ENCODE measurements at places on chromosomes 3 and 15.

GRCh38 chr3:48630833-48631232 lies 4.4 kb downstream of the SLC26A6 start:
- DNase-seq: no peak

- no peak for DNase-seq
Observed at GRCh38 chr15:59406446-59406845, 31.5 kb upstream of the FAM81A start.

DNA sequence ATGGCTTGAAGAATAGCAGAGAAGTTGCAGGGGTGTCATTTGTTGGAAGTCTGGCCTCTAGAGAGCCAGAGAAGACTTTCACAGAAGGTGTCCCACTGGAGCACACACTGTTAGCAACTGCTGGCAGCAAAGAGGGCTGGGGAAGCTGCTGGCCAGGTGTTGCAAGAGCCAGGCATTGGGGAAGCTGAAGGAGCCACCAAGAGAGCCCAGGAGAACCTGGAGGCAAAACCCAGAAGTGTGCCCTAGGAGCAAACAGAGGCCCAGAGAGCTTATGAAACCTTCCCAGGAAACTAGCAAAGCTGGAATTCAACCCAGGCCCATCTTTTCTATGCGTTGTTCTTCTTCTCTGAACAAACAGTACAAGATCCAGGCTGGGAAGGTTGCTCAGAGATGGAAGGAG lies 132.7 kb upstream of the TRIM42 start:
- DNase-seq: no peak

- DNase-seq: no peak
Observed at GRCh38 chr15:57662091-57662744, 44.3 kb upstream of the POLR2M start.

GRCh38 chr15:55917881-55918296 lies 75.5 kb downstream of the NEDD4 start:
- no peak for DNase-seq

DNA sequence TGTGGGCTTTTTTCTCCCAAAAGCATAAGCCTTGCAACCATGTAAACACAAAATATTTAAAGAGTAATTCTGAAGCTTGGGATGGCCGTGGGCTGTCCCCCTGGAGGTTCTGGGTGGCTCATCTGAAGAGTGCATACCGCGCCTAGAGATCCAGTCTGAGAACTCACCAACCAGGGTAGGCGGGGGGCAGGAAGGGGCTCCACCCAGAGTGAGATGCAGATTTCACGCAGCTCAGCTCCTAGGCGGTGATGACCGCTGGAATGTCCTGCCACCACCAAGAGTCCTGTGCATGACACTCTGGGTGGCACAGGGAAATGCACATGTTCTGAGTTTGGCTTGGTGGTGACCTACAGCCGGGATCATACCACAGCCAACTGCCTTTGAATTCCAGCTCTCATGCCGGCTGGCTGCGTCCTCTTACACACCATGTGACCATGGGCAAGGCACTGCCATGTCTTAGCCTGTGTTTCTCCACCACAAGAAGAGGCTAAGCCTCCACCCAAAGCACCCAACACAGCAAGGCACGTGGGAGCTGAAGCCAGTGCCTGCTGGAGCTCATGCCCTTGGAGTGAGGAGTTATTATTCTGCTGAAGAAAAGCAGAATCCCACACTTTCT lies 125.1 kb upstream of the IQSEC1 start:
- no peak for DNase-seq

GRCh38 chr3:136909187-136909586 lies 47.2 kb downstream of the NCK1 start:
- DNase-seq: no peak

- DNase-seq: no peak
Observed at GRCh38 chr3:36542186-36542585, 161.9 kb downstream of the STAC start.

DNA sequence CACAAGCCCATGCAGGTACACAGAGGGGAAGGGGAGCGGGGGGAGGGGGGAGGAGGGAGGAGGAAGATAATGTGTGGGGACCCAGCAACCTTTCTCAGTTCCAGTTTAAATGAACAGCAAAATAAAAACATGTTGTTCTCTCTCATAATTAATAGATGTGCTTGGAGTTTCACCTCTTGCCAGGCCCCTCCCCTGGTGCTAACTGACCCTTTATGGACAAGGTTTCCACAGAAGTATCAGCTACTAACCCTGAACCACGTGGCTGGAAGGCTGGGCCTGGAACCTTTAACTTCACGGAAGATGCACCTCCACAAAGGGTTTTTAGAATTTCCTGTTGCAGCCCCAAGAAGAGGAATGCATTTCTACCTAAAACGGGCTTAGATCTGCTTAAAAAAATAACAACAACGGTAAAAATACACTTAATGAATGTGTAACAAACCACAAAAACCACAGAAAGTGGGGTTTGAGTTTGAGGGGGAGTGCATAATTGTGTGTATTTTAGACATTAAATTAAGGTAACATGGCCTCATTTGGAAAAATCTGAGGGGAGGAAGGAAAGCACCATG lies 14.8 kb upstream of the SMAD3 start:
- DNase-seq: no peak

DNA sequence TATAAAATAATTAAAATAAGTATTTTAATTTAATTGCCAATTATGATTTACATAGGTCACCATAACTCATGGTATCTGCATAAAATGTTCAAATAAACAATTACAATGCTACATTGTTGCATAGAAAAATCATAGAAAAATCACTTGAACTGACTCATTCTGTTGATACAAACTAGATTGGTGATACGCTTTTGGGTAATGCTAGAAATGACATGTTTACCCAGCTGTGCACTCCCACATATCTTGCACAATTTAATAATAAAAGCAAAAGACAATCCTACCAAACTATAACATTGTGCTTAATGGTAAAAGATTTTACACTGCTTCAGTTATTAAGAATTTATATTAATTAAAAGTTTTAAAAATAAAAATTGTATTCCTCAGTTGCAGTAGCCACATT lies 45.8 kb upstream of the FBXL22 start:
- no peak for DNase-seq

DNA sequence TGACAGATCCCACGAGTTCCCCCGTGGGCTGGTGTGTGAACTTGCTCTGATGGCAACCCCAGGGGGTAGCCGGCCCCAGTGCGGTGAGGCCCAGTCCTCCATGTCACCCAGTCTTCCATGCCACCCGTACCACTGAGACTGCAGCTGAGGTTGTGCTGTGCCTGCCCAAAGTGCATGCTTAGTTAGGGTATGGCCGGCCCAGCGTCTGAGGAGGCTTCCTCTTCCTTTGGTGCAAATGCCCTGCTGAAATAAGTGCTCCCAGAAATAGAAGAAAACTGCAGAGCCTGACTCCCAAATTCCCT lies 31.5 kb downstream of the MGLL start:
- DNase-seq: no peak

DNA sequence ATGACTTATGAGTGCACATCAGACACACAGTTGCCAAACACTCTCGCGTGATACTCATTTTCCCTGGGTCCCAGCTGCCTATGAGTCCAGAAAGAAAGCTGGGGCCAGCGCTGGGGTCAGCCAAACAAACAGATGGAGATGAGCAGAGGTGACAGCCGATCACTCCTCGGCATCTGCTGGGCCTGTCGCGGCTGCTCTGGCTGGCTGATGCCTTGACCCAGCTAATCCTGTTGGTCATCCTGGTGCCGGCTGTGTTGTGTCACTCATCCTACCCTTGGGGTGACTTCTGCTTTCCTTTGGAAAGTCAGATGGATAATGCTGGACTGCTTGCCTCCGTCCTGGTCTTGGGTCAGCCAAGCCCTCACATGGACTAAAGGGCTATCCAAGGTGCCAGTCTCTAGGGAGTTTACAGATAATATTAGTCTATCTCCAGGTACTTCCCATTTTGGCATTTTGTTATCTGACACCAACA lies 105.3 kb upstream of the PDZRN3 start:
- DNase-seq: no peak

DNA sequence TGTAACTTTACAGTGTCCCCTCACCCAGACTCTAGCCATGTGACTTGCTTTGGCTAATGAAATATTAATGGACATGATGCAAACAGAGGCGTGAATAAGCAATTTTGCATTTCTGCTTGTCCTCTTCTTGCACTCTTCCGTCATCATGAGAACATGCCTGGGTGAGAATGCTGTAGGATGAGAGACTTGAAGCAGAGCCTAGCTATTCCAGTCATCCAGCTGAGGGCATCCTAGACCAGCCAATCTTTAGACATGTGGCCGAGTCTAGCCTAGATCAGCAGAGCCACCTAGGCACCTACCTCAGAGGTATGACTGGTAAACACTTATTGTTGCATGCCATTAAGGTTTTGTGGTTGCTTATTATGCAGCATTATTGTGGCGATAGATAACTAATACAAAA lies 450.5 kb upstream of the AZI2 start:
- no peak for DNase-seq

DNA sequence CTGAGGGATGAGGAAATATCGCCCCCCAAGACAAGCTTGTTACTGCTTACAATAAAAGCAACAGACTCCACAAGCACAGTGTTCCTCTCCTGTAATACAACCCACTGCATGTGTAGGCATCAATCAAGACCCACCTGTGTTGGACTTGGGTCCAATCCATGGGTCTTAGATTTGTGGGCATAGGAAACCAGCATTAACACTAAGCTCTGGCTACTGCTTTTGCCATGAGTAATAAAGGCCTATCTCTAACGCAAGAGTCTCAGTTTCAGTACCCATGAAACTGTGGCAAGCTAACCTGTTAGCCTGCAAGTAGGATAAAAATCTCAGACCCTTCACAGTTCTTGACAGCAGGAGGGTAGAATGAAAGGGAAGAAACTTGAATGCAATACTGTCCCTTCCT lies 5.2 kb upstream of the EIF1B start:
- DNase-seq: no peak

- DNase-seq: no peak
Observed at GRCh38 chr3:41163006-41163405, 36.3 kb upstream of the CTNNB1 start.

DNA sequence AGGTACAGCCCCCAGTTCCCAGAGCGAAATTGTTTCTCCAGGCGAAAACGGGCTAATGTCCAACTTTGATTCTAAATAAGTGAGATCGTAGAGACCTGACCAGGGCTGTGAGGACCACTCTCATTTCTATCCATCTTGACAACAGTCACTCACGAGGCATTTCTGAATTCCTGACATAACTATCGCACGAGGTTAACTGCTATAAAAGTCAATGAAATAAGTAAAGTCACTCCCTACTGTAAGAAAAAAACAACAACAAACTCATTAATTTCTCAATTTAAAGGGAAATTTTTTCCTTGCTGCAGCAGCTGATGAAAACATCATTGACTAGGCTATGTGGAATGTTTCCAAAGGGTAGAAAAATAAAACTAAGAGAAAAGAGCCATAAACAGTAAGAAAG lies 69.1 kb downstream of the GREM1 start:
- DNase-seq: no peak

GRCh38 chr3:149442851-149443544 lies 31.5 kb upstream of the TM4SF4 start:
- no peak for DNase-seq

GRCh38 chr3:187807086-187807862 lies 62.0 kb upstream of the BCL6 start:
- no peak for DNase-seq

GRCh38 chr15:92707880-92708551 lies 52.4 kb upstream of the FAM174B start:
- no peak for DNase-seq

DNA sequence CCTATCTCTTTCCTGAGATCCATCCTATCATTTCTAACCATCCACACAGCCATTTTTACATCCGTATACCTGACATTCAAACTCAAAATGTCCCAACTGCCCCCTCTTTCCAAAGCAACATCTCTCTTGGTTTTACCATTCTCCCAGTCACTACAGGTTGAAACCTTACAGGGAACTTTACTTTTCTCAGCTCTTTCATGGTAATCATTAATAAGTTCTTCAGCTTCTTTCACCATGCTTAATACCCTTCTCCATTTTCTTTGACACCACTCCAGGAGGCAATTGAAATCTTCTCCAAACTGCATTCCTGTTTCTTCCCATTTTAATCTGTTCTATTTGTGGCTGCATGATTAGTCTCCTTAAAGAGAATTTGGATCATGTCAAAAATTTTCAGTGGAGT lies 352.5 kb downstream of the GAP43 start:
- DNase-seq: no peak

DNA sequence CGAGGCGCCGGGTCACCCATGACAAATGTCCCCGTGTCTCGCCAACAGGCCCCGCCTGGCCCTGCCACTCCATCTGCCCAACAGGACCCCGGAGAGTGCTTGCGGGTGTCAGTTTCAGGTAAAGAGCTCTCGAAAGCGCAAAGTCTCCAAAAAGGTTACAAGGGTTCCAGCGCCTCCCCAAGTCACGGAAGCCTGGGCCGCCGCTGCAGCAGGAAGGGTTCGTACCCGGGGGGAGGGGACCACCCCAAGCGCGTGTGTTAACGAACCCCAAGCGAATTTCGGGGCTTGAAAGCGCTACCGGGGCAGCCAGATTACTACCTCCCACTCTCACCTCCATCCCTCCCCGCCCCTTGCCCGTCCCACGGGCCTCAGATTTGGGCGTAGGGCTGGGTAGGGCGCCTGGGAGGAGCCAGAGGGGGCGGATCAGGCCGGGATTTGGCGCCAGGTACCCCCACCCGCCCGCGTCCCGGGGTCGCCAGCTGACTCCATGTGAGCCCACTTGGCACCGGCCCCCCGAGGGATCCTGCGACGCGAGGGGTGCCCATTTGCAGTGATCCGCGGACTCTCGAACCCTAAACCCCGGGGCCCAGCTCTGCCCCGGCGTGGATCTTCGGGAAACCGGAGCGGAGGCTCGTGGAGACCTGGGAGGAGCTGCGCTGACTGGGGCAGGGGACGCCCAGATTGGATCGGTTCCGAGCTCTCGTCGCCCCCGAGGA lies 85.9 kb downstream of the NR2F2 start:
- no peak for DNase-seq

DNA sequence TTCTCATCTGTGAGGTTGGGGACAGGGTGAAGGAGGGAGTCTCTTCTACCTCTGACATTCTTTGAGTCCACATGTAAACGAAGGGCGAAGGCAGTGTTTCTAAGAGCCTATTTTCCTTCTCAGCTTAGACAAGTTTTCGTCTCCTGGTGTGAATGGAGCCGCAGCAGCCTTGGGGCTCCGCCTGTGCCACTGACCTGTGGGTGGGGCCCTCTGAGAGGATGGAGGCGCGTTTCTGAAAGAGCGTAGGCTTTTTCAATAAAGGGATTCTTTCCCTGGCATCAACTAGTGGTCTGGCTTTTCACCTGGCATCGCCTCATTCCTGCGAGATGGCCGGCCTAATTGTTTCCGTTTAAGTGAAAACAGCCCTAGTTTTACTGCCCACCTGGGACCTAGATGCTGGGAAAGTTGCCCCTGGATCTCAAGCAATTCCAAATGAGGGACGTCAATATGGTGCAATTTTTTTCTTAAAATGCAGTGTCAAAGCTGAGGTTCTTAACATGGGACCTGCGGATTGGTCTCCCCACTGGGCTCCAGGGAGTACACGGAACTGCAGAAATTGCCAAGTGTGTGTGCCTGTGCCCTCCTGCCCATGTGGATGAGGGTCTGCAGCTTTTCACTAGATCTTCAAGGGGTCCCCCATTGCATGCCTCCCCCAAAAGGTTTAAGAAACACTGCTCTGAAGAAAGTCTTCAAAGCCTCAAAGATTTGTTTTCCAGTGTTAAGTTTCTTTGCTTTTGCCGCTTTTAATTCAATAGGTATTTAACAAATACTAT lies 958 bp downstream of the GLDN start:
- no peak for DNase-seq

- DNase-seq: no peak
Observed at GRCh38 chr15:70627734-70628548, 135.4 kb downstream of the UACA start.

- no peak for DNase-seq
Observed at GRCh38 chr3:18024715-18025114, 282.3 kb upstream of the TBC1D5 start.

- DNase-seq: no peak
Observed at GRCh38 chr15:77285057-77285997, 134.6 kb downstream of the PEAK1 start.

All from hematopoietic multipotent progenitor cell treated with erythropoietin and hydrocortisone succinate and interleukin-3 and kit ligand, for 15 days (in vitro differentiated cells).